Naive thymus-derived CD8-positive, alpha-beta T cell (primary cell): ENCODE measurements at places on chromosomes 7 and 10. TPM values are rescaled to one million over a fixed set of nuclear protein-coding genes. Genes with fewer than 3 reads are reported as not detected.

GRCh38 chr7:22194658-22195273, 162.2 kb downstream of the RAPGEF5 start:
- DNase-seq = no peak

DNA sequence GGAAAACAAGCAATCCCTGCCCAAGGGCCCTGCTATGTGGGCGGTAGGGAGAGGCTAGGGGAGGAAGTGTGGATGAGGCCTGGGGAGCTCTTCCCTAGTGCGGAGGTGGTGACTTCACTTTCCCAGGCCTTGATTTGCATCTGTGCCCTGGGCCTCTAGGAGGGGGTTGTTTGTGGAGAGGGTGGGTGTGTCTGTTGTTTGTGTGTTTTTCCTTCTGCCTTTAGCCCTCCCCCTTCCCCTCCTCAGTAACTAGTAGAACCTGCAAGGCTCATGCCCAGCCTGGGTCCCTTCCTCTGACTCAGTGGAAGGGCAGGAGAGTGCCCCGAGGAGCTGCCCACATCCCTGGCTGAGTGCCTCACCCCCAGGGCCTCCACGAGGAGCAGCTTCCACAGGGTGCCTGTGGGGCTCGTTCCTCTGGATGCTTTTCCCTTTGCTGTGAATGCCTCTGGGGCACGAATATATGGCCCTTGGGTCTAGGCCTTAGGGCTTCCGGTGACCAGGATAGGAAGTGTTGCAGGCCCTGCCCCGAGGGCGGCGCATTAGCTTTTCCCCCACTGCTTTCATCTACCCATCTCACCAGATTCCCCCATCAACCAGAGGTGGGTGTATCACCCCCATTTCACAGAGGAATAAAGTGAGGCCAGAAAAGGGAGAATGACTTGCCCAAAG, 89.4 kb upstream of the DUSP5 start:
- no peak for DNase-seq

DNA sequence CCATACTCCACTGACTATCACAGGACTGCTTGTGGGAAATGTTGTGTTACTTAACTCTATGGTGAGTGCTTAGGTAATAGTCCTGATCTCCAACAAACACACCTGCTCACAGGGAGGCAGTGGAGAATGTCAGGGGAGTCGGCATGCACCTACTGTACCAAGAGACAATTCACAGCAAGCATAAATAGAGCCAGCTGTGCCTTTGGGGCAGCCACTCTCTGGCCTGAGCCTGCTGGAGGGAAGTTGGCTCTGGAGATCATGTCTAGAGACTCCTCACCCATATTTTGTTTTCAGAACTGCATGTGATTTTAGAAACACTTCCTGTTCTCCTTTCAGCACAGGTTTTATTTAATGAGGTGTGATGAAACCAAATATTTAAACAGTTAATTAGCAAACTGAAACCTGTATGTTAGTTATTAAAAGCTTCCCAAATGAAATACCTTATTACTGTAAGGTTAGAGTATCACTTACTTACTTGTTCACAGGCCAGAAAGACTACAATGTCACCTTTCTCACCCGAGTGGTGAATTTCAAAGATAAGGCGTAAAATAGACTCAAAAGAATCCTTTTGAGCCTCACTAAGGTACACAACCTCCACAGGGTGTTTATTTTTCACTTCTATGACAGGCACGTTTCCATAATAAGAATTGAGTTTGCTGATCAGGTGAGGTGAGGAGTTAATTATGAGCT, 21.8 kb downstream of the DHX32 start:
- no peak for DNase-seq

GRCh38 chr10:32995751-32996150, 37.7 kb upstream of the ITGB1 start:
- DNase-seq = no peak

GRCh38 chr7:7136466-7137381, 45.6 kb upstream of the C1GALT1 start:
- DNase-seq = no peak

GRCh38 chr10:42939685-42940366, 137.0 kb upstream of the RET start:
- no peak for DNase-seq

DNA sequence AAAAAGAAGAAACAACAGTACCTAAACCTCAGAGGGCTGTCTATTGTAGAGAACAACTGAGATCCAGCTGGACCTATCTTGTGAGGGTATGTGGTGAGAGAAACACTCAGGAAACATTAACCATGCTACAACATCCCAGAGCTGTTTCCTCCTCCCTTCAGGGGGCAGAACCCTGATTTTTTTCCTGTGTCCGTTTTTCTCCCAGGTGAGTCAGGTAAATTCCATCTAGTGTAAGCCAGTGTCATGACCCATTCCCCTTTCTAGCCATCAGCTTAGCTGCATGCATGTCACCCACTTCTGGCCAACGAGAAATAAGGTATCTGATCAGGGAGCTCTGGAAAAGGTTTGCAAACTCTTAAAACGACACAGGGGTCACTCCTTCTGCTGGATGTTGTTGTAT, 103.8 kb downstream of the DNMBP start:
- DNase-seq = no peak

DNA sequence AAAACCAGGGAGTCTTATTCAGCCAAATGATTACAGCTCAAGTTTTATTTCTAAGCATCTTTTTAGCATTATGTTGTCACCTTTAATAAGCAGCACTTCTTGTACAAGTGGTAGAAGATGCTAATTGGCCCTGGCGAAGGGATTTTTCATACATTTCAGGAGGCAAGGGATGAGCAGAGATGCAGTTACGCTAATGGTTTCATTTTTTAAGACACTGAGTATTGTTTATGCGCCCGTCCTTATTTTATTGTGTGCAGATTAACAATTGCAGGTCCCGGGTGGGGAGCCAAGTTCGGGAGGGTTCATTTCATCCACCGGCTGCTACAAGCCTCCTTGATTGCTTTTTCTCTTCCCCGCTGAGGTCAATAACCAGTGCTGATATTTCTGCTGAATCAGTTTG, 350.4 kb upstream of the FOXK1 start:
- no peak for DNase-seq

GRCh38 chr7:96303686-96304443, 18.0 kb downstream of the SLC25A13 start:
- DNase-seq = no peak

DNA sequence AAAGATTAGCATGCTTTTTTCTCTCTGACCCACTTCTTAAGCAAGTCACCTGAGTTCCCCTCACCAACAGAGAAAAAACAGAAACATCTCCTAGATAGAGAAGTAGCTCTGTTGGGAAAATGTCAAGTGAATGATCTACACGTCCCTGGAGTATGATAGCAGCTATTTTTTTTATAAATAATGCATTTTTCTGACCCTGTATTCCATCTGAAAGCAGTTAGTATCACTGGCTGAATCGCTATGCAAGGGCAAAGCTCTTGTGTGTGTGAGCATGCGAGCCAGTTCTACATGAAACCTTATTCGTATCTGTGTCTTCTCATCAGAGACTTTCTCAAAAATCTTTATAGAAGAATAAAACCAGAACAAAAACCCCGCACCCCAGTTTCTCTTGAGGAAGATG, 8.2 kb downstream of the ANKMY2 start:
- no peak for DNase-seq

GRCh38 chr7:117863618-117864017, 9.6 kb downstream of the CTTNBP2 start:
- no peak for DNase-seq

The MLXIPL gene
- not detected for total RNA-seq
